ENCODE measurements at places on chromosomes 7 and 10. TPM values are rescaled to one million over a fixed set of nuclear protein-coding genes. Genes with fewer than 3 reads are reported as not detected.

The ANKRD1 gene
- total RNA-seq = 0.35 TPM

The PON1 gene
- total RNA-seq = not detected

DNA sequence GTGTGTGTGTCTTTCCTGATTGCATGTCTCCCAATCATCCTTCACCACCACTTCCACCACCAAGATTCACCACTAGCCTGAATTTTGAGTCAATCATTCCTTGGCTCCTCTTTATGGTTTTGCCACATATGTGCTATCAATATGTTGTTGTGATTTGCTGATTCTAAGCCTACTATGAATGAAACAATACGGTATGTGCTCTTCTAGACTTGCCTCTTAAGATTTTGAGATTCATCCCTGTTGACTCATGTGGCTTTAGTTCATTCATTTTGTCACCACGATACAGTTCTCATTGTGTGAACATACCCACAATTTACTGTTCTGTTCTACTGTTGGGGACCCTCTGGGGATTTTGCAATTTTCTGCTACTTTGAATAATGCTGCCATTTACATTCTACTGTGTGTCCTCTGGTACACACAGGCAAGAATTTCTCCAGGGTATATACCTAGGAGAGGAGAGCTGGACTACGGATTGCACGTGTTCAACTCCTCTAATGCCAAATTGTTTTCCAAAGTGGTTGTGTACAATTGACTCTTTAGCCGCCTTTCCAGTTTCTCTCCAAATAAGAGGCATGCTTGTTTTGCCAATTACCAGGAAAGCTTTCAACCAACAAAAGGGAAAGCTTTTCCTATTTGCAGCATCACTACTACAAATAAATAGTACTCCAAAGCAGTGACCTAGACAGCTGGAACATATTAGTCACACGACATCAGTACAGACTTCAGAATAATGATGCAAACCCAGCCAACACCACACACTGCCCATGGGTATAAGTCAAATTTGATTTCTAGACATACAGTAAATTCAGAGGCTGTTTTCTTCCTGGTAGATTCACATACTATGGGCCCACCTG, 30.0 kb downstream of the SGMS1 start:
- no peak for DNase-seq

- DNase-seq = no peak
These were observed 49.5 kb upstream of the ADAM12 start for GRCh38 chr10:126437635-126438406.

- DNase-seq = no peak
These were observed 373 bp downstream of the PAXIP1 start for GRCh38 chr7:155002411-155003091.

- DNase-seq = no peak
These were observed 22.1 kb downstream of the ACSL5 start for GRCh38 chr10:112395809-112396530.

The DLD gene
- total RNA-seq = 127 TPM

GRCh38 chr10:125208854-125209565, 48.6 kb upstream of the CTBP2 start:
- DNase-seq = no peak

DNA sequence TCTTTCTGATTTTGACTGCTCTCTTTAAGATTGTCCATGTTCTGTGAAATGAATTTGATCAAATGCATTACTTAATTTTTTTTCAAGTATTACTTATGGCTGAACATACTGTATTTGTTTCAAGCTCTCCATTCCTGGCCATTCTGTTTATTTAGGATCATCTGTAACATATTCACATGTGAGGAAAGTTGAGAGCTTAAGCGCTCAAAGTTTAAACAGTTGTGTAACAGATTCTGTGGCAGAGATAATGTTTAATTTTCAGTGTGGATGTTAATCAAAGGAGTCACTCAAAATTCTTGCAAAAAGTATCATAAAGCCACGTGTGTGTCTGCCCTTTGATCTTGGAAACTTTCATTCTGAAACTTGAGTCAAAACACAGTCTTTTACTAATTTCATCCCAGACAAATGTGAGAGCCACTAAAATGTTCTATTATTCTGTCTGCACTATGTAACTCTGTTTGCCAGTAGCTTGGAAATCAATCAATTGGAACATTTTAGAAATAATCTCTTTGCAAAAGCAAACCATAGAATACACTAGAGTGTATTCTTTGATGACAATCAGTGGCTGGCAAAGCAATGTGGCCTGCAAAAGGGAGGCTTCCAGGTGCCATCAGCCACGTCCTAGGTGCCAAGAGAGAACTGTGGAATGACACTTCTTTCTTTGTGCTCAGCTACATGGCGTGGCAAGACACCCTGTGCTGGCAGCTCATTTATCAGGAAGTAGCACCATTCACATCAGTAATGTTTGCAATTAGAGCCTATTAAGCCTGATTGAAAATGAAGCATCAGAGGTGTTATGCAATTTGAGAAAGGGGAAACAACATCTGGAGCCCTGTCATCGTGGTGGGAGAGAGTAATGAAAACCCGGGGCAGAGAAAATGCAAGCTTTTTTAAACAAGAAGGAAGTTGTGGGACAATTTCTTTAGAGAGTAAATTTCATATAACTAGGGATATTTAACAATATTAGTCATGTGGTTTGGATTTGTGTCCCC, 40.9 kb downstream of the ARL5B start:
- no peak for DNase-seq

The SPDYE16 gene
- not detected for total RNA-seq

- no peak for DNase-seq
These were observed 3.5 kb downstream of the SKIDA1 start for GRCh38 chr10:21521751-21522533.
